ENCODE measurements at places on chromosomes 7 and 10. TPM values are rescaled to one million over a fixed set of nuclear protein-coding genes. Genes with fewer than 3 reads are reported as not detected.

Gene CDK14
- 39.1 TPM for total RNA-seq

Gene POU6F2
- total RNA-seq: not detected

Gene CALD1
- total RNA-seq: 1,123 TPM

Gene SEMA3D
- total RNA-seq: 0.72 TPM

Measured in osteoblast (primary cell).